ENCODE measurements at places on chromosomes 4 and X.

DNA sequence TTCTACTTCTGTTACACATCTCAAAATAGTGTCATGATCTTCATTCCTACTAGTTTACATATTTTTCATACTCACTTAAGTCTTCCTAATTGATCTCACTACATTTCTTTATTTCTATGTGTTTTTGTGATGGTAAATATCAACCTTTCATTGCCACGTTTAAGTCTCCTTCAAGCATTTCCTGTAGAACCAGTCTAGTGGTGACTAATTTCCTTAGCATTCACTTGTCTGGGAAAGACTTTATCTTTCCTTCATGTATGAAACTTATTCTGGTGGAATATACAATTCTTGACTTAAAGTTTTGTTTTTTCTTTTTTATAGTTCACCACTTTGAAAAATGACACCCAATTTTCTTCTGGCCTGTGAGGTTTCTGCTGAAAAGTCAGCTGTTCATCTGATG, 181.4 kb upstream of the NEIL3 start:
- no peak overlapping the region for H3K27ac ChIP-seq
- no peak overlapping the region for H3K4me3 ChIP-seq
- H3K36me3 ChIP-seq: no peaks in the 10 kb centered on the region
- no peaks in the 10 kb centered on the region for H3K27me3 ChIP-seq
- H3K4me1 ChIP-seq: no peaks in the 10 kb centered on the region
- DNase-seq: no peak

- 0 out of 2 replicates have a peak, but pooled peaks cover 8% of the 10 kb centered on the region for H3K4me1 ChIP-seq
- no peak overlapping the region for H3K27ac ChIP-seq
- no peak overlapping the region for H3K4me3 ChIP-seq
- no peak for DNase-seq
Measured at GRCh38 chr4:58665649-58666048, 1555.5 kb upstream of the IGFBP7 start.

GRCh38 chrX:22748093-22748999, 251.4 kb upstream of the DDX53 start:
- H3K4me3 ChIP-seq: no peak overlapping the region
- no peaks in the 10 kb centered on the region for H3K27me3 ChIP-seq
- peak; percentile 23 for DNase-seq
- no peak overlapping the region for H3K27ac ChIP-seq

GRCh38 chrX:22389556-22390179, 117.0 kb downstream of the CBLL2 start:
- H3K36me3 ChIP-seq: no peaks in the 10 kb centered on the region
- DNase-seq: peak; percentile 37
- H3K4me1 ChIP-seq: peaks cover 11% of the 10 kb centered on the region
- no peaks in the 10 kb centered on the region for H3K27me3 ChIP-seq
- no peak overlapping the region for H3K4me3 ChIP-seq
- 0 out of 2 replicates have a peak overlapping the region, but pooled peaks have one; percentile 11 for H3K27ac ChIP-seq

DNA sequence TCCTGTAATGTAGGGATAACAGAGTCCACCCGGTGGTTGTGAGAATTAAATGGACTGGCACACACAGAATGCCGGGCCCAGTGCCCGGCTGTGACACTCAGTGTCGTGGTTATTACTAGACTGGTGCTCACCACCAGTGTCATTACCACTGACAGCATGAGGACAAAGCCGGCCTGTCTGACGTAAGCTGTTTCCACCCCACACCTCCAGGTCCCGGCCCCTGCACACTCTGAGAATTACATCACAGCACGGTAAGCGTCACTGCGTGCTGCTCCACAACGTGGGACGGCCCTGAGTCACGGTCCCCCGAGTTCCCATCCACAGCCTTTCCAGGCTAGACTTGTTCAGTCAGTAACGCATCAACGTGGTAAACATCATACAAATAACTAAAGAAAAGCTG, 22.9 kb downstream of the FAT1 start:
- H3K27me3 ChIP-seq: no peaks in the 10 kb centered on the region
- peaks cover 32% of the 10 kb centered on the region for H3K4me1 ChIP-seq
- peak overlapping the region; percentile 38 for H3K4me3 ChIP-seq

Measured in SJCRH30 (cell line).